Inflammatory macrophage treated with lipopolysaccharide for 1 hour (primary cell): ENCODE measurements at places on chromosomes 6 and 20.

DNA sequence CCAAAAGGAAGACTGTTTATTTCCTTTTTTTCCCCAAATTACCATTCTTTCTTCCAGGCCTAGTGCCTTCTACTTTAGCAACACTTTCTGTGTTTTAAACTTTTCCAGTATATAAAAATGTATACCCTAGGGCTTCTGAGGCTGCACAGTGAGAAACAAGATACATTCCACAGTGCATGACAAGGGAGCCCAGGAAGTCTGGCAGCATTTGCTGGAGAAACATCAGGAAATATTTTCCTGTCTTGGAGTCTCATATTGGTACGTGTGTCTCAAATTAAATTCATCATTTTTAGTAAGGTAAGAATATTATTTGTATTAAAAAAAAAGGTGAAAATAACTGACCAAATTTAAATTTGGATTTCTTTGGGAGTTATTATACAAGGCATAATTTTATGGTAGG is 662.6 kb downstream of the RFPL4B start:
- DNase-seq: no peak

GRCh38 chr6:17851720-17852161 is 135.7 kb downstream of the KIF13A start:
- no peak for DNase-seq

DNA sequence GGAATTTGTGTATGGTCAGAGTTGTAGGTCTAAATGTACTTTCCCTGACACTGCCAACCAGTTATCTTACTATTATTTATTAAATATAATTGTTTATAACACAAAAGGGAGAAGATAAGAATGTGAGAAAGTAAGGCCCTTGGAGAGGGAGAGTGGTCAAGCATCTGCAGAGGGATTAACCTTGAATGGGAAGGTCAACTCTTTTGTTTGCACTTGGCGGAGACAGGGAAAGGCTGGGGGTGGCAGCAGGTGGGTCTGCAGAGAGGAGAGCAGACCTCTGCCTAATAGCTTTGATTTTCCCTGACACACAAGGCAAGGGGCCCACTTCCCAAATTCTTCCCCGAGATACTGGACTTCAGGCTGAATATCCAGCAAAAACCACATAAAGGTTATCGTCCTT is 4.2 kb downstream of the LRP11 start:
- DNase-seq: no peak

GRCh38 chr6:140540743-140541142 is 1166.3 kb upstream of the CITED2 start:
- no peak for DNase-seq

DNA sequence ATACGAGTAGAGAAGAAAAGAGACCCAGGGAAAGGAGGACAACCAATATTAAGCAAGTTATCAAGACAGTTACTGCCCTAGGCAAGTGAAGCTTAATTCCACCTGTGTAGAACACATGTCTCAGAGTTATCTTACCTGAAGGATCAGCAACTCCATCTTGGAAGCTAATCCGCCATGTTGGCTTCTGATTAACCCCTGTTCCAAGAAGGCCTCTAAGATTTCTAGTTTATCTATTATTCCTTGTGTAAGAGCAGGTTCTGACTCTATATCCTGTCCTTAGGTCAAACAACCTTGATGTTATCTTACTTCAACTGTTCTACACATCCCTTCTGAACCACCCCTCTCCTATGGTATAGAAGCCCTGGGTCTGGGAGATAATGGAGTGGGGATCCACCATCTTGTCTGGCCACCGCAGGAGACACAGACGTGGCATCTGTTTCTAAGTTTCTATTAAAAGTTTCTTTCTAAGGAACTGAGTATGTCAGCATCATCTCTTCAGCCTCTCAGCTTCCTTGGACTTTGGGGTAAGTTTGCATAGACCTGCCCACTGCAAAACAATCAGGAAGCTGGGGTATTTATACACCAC is 27.7 kb upstream of the PTPN1 start:
- DNase-seq: peak; percentile 39

- DNase-seq: no peak
These were observed 43.6 kb upstream of the CCN6 start for GRCh38 chr6:112010328-112010727.

DNA sequence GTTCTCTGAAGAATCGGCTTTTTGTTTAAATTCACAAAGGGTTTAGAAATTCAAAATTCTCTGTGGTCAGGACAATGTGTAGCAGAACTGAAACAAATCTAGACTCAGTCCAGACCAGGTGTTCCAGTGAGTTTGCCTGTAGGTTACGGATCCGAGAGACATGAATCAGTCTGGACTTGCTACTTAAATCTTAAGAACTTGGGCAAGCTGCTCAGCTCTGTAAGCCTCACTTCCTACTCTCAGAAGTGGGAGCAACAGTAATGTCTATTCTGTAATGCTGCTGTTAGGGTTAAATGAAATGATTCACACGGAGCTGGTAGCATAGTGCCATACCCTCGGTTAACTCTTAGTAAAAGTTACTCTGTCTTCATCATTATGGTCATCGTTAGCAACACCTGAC is 37.7 kb downstream of the HECA start:
- no peak for DNase-seq

DNA sequence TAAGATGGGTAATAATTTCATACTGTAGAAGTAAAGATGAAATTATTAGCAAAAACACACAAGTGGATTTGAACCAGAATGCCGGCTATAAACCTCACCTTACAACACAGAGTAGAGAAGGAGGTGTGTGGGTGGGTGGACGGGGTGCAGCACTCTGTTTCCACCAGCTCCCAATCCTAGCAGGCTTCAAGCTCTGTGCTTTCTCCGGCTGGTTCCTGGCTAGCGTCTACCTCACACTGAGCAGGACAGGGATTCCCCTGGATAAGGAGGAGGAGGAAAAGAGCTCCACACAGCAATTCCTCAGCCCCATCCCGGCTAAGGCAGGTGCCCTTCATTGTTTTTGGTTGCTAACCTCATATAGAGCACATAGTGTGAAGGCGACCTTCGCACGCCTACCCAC is 453.3 kb downstream of the C6orf118 start:
- no peak for DNase-seq

GRCh38 chr6:28142446-28142845 is 763 bp downstream of the ZKSCAN8 start:
- DNase-seq: peak; percentile 23

DNA sequence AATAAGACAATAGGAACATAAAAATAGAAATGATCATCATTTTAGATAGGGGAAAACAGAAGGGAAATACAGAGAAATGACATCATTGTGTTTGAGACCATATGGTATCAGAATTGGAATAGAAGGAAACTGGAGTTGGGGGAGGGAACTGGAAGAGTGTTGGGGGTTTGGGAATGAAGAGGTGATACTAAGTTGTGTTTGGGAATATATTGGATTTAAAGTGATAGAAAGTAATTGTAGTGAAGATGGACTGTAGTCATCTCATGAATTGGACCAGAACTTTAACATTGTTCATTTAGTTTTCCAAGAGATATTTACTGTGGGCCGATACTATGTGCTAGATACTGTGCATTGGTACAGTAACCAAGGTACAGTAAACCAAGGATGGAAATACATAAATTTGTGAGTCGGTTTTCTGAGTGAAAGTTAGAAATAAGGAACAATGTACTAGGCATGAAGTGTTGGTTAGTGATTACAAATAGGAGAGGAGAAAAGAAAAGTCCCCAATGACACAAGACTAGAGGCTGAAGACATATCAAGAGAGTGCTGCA is 32.3 kb downstream of the KCNQ5 start:
- DNase-seq: peak; percentile 62

DNA sequence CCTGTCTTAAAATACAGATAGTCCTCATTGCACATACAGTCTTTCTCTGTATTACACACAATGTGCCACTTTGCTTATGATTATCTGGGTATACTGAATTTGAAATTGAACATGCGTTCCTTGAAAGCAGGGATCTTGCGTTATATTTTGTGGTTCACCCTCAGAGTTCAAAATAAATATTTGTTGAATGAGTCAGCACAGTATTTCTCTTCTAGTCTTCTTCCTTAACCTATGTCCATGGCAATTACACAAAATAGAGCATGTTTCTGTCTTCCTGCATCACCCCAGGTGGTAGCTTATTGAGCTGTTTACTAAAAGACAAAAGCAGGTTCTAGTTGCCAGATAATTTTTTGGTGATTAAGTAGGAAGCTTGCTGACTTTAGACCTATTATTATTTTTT is 272.9 kb upstream of the FERMT1 start:
- DNase-seq: no peak
